ENCODE measurements at places on chromosomes 12 and 14. TPM values are rescaled to one million over a fixed set of nuclear protein-coding genes. Genes with fewer than 3 reads are reported as not detected.

DNA sequence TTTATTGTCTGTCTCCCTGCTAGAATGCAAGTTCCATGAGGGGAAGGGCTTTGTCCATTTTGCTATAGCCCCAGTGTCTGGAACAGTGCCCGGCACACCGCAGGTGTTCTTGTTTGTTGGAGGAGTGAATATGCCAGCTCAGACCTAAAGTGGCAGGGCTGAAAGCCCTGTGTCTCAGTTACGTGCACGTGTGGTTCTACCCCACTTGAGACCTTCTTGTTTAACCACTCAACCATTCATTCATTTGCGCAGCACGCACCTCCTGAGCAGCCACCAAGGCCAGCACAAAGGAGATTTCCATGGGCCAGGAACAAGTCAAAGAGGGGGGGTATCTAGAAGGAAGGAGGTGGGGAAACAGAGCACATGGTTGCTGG is 338.0 kb upstream of the FKBP4 start:
- no peak for DNase-seq

GRCh38 chr12:3552726-3553045 is 61.7 kb downstream of the PRMT8 start:
- DNase-seq: no peak

- DNase-seq: no peak
Measured at GRCh38 chr14:50403419-50403818, 6.7 kb upstream of the CDKL1 start.

GRCh38 chr12:52005903-52006703 is 643 bp upstream of the TAMALIN start:
- peak; percentile 67 for DNase-seq

GRCh38 chr12:59182191-59182590 is 261.9 kb upstream of the LRIG3 start:
- DNase-seq: no peak

GRCh38 chr14:71136386-71137060 is 229.3 kb downstream of the PCNX1 start:
- DNase-seq: no peak

GRCh38 chr12:13000616-13000924 is 505 bp upstream of the HEBP1 start:
- no peak for DNase-seq

- no peak for DNase-seq
Measured at GRCh38 chr14:96903444-96904023, 106.4 kb downstream of the VRK1 start.

GRCh38 chr14:75438486-75439080 is 10.8 kb downstream of the JDP2 start:
- no peak for DNase-seq

GRCh38 chr12:6780573-6780972 is 8.3 kb downstream of the LAG3 start:
- no peak for DNase-seq

- DNase-seq: no peak
Measured at GRCh38 chr12:24810378-24810777, 138.5 kb downstream of the BCAT1 start.

DNA sequence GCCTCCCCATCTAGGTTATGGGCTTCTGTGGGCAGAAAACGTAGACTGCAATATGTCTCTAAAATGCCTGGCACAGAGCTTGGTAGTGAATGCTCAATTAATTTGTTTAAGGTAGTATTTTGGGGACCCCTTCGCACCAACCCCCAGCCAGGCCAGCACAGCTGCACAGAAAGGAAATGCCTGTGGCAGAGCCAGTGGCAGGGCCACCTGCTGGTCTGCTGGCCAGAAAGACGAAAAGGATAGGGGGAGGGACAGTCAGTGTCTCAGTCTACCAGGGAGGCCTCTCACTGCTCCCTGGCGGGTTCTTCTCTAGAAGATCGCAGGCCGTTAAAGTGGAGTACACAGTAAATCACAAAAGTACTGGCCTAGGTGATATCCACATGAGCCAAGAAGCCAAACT is 3.5 kb downstream of the RAB15 start:
- no peak for DNase-seq

The DEGS2 gene
- 3.9 TPM for polyA plus RNA-seq

The TSHR gene
- polyA plus RNA-seq: 0.28 TPM

The ABCD2 gene
- 0.04 TPM for polyA plus RNA-seq

The ZNF385A gene
- 3.6 TPM for polyA plus RNA-seq

The OAS1 gene
- polyA plus RNA-seq: 4.0 TPM

The RGS6 gene
- 0.45 TPM for polyA plus RNA-seq

The SYCP3 gene
- polyA plus RNA-seq: 0.30 TPM
